Stimulated activated CD4-positive, alpha-beta T cell treated with anti-CD3 and anti-CD28 coated beads, Interleukin-1b, Interleukin-23, amount 100 ng/mL, for 24 hours (primary cell): ENCODE measurements at places on chromosomes 11 and 22.

DNA sequence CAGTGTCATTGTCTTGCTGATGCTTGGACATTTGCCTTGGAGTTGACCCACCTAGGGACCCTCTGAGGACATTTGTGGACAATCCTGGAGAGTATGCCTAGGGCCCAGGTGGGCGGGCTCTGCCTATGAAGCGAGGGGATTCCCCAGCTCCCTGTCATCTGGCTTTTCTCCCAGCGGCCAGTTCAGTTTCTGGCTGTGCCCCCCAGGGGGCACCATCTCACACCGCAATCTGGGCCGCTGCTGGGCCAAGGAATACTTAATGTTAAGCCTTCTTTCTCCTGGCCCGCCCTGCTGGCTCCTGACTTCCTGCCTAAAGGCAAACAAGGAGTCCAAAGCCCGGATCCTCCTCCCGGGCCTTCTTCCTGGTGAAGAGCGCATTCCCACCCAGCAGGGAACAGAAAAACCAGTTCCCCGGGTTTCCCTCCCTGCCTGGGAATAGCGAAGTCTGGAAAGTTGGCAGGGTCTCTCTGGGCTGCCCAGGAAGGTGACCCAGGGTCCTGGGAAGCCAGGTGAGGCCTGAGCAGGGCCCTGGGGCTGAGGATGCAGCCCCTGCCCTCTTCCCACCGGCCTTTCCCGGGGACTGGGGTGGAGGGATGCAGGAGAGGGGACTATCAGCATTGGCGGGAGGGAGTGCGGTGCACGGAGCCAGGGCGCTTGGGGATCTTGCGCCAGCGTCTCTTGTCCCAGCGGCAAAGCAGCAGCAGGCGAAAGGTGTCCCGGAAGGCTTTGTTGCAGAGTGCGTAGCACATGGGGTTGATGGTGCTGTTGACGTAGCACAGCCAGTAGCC lies 11.9 kb downstream of the CHRM1 start:
- DNase-seq: no peak

DNA sequence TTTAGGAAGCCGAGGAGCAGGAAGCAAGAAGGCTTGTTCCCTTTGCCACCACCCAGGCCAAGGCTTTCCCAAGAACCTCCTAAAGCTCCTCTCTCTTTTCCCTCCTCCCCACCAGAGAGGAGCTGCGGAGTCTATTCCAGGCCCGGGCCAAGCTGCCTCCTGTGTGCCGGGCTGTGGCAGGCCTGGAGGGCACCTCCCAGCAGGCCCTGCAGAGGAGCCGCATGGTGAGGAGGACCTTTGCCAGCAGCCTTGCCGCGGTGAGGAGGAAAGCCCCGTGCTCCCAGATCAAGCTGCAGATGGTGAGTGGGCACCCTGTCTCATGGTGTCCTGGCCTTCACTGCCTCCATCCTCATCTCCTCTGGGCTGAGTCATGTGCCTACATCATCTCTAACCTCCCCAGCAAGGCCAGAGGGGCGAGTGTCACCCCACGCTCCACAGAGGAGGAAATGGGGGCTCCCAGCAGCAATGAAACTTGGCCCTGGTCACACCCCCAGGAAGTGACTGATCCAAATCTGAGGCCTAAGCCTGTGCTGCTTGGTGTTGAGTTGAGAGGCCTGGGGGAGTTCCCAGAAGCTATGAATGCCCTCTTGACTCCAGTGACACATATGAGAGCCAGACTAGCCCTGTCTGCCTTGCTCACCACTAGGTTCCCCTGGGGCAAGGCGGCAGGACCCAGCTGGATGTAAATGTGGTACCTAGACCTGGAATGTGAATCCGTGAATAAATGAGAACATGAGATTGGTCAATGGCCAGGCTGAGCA lies 104.2 kb downstream of the MYO18B start:
- no peak for DNase-seq

GRCh38 chr11:69636512-69637197 lies 4.3 kb upstream of the CCND1 start:
- DNase-seq: no peak

DNA sequence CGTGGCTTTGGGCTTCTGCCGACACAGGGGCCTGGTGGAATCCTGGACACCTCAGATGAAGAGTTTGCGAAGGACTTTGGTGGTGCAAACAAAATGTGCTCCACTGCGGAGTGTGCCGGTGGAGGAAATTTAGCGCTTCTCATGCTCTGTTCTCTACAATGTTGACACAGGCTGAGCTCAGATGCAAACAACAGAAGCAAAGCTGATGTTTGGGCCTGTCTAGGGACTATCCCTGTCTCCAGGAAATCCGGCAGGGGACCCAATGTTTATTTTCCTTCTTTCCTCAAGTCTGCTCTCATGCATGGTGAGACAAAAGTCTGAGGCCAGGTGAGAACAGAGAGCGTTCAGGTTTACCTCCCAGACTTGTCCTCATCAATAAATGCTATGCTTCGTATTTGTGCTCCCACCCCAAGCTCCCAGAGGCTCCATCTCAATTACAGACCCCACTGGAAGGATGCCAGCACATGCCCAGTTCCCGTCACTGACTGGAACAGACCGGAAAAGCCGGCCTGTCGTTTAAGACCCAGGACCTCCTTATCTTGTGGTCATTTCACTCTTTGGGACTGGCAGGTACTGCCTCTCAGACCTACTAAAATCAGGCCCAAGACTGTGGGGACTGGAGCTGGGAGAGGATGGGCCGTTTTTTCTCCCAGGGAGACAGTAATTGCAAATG lies 105.7 kb upstream of the B3GAT1 start:
- no peak for DNase-seq

- DNase-seq: no peak
These were observed 48.6 kb downstream of the GAB4 start for GRCh38 chr22:16959345-16959930.

DNA sequence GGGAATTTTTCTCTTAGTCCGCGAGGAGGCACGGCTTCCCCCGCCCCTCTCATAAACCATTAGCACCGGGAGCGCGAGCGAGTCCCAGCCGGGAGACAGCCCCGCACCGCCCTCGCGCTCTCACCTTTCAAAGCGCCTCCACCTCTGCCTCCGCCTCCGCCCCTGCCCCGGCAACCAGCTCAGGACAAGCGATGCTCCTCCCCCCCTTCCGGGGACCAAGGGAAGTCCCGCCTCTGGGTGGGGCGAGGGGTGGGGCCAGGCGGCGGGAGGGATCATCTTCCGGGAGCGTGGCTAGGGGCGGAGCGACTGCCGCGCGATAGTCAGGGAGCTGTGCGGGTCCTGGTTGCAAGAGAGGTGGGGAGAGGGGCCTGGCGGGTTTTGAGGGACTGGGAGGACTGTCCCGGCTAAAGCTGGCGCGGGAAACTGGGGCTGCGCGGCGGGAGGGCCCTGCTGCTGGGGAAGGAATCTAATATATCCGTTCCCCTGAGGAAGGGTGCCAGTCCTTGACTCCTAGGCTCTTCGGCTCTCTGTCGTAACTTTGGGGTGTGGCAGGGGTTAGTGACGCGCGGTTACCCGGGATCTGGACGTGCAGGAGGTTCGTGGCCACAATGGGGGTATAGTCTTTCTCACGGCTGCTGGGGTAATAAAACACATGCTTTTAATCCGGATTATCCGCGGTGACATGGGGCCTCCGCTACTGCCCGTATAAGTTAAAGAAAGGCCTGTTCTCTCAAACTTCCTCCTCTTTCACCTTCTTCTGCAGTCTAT lies at the start of the genes CCDC82 and JRKL:
Gene CCDC82, minus strand, starts transcription at position 193 of the 768 bp plus-strand sequence. CDS start 5,165 bp downstream, outside the sequence.
Gene JRKL, plus strand, starts transcription at position 294 of the 768 bp plus-strand sequence. CDS start 637 bp downstream, outside the sequence.
- peak; percentile 97 for DNase-seq

GRCh38 chr22:24996420-24996952 lies 44.0 kb downstream of the KIAA1671 start:
- DNase-seq: no peak

- no peak for DNase-seq
These were observed 96.1 kb upstream of the LRRC55 start for GRCh38 chr11:57085611-57086010.

DNA sequence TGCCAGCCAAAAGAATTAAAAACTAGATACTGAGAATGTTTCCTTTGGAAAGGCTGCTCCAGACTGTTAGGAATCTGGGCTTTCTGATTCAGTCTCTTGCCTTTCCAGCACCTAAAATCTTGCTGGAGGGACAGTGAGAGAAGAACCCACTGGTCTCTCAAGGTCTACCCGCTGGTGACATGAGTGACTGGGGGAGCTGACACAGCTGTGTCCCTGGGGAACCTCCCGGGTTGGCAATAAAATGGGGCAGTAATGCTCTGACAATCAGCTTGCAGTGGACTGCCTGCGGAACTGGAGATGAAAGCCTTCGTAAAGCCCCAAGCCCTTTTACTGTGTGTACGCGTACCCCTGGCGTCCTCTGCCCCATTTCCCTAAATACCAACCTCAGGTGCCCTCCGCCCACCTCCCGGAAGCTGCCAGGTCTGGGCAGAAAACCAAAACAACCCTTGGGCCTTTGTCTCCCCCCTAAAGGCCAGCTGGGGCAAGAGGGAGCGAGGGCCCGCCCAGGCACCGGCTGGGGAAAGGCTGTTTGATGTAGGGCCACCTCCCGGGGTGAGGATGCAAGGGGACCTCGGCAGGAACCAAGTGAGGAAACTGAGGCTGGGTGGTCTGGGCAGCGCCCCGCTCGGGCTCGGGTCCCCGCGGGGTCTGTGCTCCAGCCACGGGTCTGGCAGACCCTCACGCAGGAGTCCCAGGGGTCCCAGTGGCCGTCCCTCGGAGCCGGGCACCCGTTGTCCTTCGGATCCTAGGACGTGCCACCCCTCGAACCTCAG lies 741 bp downstream of the CARS1 start:
- DNase-seq: peak; percentile 5

DNA sequence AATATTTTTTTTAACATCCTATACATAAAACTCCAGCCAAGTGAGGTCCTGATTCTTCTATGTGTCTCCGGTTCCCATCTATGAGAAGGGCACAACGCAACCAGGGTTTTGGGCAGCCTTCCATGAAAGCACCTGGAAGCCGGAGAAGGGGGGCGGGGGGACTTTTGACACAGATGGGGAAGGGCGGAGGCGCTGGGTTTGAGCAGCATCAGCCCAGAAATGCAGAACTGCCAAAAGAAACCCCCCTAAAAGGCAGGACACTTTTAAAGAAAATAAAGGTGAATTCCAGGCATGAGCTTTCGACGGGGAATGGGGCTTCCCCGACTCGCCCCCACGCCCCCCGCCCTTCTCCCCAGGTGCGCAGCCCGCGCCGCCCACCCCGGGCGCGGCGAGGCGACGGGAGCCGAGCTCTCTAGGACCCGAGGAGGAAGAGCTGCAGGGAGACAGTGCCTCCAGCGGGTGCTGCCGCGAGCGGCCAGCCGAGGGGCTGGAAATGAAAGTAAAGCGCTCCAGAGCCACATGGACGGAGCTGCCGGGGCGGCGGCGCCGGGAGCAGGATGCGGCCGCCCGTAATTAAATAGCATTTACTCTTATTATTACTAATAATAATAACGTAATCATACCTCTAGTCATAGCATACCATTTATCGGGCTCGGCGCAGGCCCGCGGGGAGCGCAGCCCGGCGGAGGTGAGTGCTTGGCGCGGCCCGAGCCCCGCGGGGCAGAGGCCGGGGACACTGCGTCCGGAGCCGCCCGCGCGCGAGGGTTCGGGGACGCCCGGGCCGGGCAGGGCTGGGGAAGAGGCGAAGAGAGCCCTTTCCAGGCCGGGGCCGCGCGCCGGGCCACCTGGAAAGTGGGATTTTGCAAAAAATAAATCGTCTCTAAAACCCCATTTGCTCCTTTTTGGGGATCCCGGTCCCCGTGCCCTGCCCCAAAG lies at the start of gene ZC3H7B:
Gene ZC3H7B, plus strand, starts transcription at position 441 of the 936 bp plus-strand sequence. CDS start 19,136 bp downstream, outside the sequence.
- DNase-seq: peak; percentile 74

DNA sequence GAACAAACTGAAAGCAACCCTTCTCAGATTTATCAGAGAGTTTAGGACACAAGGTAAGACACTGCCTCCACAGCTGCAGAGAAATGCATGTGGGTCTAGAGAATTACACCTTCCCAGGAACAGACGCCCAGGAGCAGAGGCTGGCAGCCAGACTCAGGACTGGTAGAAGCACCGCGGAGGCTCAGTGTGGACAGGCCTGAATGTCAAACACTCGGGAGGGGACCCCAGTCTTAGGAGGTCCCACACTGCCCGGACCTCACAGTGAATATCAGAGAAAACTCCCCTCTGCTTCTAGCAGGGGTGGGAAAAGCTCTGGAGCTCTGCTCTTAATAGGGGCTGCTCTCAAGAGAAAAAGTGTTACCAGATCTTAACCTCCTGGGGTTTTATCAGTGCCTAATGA lies 952.7 kb downstream of the BRD1 start:
- no peak for DNase-seq

DNA sequence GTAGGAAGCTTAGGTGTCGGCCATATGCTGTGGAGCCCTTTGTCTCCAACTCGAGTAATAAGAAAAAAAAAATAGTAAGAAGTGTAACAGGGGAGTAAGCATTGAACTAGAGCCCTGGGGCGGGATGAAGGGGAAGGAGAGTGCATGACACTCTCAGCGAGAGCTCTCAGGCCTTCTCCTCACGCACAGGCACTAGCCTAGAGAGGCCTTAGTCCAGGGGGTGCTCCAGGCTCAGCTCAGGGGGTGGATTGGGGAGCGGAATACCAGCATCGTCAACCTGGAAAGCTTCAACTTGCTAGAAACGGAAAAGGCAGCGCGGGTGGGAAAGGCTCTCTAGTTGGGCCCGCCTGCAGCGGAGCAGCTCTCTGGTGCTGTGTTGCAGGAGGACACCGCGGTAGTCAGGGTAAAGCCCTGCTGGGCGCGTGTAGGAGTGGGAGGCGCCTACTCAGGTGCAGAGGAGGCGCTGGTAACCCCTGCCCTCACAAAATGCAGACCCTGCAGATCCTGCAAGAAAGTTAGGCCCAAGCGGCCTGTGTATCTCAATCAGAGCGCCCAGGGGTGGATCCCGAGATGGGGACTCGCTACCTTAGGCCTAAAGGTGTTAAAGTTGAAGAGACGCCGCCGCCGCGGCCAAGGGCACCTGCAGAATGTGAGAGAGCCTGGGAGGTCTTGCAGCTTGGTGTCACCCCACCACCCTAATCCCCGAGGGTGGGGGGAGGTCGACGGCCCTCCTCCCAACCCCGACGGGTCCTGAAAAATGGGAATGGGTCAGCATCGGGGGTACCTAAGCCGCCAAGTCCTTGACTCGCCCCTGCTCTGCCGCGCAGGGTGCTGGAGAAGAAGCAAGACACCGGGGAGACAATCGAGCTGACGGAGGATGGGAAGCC lies 2.8 kb downstream of the SLC17A6 start:
- DNase-seq: no peak

DNA sequence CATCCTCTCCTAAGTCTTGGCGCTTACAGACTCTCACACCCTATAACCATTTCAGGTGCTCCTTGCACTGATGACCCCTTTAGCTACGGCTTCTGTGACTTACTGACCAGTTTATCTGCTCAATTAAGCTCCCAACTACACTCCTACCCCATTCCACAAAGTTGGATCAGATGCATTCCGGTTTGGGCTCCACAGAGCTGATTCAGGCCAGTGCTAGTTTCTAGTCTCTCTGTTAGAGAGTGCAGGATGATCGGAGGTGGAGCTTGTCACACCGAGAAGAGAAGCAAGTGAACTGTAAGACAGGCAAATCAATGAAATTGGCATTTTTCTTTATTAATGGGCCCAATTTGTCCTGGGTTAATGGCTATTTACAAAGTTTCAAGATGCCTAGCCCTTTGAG lies 436.8 kb upstream of the CADM1 start:
- DNase-seq: no peak

GRCh38 chr11:30364139-30364836 lies 41.4 kb downstream of the ARL14EP start:
- DNase-seq: no peak

- no peak for DNase-seq
These were observed 126.5 kb downstream of the CHST1 start for GRCh38 chr11:45538939-45539338.

GRCh38 chr22:37267661-37268413 lies 14.5 kb upstream of the CYTH4 start:
- DNase-seq: no peak

GRCh38 chr22:40498420-40499208 lies 128.2 kb downstream of the SGSM3 start:
- DNase-seq: no peak

GRCh38 chr11:111937844-111938243 lies 701 bp downstream of the DIXDC1 start:
- DNase-seq: no peak

- peak; percentile 49 for DNase-seq
These were observed 11.4 kb upstream of the BRD1 start for GRCh38 chr22:49838771-49839717.
